H9 (cell line): ENCODE measurements at places on chromosomes 16 and 17.

- DNase-seq: no peak
Measured at GRCh38 chr16:77206533-77206932, 7.3 kb downstream of the SYCE1L start.

- no peak for DNase-seq
Measured at GRCh38 chr17:65892912-65893377, 299.0 kb downstream of the CEP112 start.

DNA sequence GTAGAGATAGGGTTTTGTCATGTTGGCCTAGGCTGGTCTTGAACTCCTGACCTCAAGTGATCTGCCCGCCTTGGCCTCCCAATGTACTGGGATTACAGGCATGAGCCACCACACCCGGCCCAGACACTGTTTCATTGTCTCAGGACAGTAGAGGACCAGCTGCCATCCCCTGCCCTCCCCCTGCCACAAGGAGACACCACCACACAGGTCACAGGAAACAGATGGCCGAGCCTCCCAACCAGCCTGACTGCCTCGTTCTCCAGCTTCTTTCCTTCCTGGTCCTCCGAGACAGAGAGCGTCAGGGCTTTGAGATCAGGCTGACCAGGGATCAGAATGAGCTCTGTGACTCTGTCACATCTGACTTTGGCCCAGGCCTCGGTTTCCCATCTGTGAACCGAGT is 20.8 kb upstream of the RNPS1 start:
- peak; percentile 22 for DNase-seq

- DNase-seq: peak; percentile 92
Measured at GRCh38 chr17:38674749-38675615, at the start of gene EPOP. TSS of gene EPOP (minus strand) at chr17:38674957. CDS start at chr17:38674495, 462 bp downstream.

DNA sequence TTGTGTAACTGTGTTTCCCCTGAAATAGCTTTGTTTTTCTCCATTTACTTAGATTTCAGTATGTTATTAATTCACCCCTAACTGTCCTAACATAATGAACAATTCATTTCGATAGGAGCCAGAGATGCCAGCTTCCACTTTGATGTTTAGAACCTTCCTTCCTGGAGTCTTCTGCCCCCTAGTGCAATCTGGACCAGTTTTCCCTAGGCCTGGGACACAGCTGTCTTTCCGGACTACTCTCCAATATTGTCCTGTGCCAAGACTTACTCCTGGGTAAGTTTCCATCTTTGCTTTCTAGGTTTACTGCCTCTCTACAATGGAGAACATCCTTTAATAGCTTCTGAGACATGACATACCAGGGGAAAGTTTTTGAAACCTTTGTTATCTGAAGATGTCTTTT is 12.8 kb downstream of the RECQL5 start:
- no peak for DNase-seq

GRCh38 chr17:74199306-74200092 is 4.0 kb upstream of the RPL38 start:
- DNase-seq: peak; percentile 89

GRCh38 chr17:55495239-55495638 is 16.0 kb downstream of the SMIM36 start:
- DNase-seq: no peak

GRCh38 chr16:55016515-55016914 is 85.8 kb downstream of the IRX5 start:
- no peak for DNase-seq

DNA sequence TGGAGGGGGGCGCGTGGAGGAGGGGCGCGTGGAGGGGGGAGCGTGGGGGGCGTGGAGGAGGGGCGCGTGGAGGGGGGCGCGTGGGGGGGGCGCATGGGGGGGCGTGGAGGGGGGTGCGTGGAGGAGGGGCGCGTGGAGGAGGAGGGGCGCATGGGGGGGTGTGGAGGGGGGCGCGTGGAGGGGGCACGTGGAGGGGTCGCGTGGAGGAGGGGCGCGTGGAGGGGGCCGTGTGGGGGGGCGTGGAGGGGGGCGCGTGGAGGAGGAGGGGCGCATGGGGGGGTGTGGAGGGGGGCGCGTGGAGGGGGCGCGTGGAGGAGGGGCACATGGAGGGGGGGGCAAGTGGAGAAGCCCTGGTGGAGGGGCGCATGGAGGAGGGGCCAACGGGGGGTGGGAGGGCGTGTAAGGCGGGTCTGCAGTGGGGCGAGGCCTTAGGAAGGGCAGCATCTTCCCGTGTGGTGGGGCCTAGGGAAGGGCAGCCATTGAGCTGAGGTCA is 7.3 kb downstream of the MSLN start:
- DNase-seq: no peak

- no peak for DNase-seq
Measured at GRCh38 chr17:55271223-55271571, 6.4 kb downstream of the HLF start.

GRCh38 chr16:67084345-67085028 is 25.3 kb upstream of the PHAF1 start:
- no peak for DNase-seq

DNA sequence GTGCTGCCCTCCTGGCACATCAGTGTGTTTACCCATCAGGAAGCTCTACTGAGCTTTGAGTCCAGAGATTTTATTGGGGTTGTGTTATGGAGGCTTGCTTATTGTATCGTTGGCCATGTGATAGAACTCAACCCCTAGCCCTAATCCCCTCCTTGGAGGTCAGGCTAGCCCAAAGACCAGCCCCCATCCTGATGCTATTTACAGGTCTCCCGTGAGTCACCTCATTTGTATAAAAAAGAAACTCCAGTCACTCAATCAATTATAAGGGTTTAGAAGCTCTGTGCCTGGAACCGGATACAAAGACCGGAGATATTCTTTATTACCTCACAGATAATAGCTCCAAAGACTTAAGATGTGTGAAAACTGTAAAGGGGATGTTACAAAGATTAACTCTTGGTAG is 405.9 kb downstream of the CNTNAP4 start:
- peak; percentile 47 for DNase-seq

- DNase-seq: no peak
Measured at GRCh38 chr17:1096215-1096614, 83.6 kb downstream of the ABR start.

DNA sequence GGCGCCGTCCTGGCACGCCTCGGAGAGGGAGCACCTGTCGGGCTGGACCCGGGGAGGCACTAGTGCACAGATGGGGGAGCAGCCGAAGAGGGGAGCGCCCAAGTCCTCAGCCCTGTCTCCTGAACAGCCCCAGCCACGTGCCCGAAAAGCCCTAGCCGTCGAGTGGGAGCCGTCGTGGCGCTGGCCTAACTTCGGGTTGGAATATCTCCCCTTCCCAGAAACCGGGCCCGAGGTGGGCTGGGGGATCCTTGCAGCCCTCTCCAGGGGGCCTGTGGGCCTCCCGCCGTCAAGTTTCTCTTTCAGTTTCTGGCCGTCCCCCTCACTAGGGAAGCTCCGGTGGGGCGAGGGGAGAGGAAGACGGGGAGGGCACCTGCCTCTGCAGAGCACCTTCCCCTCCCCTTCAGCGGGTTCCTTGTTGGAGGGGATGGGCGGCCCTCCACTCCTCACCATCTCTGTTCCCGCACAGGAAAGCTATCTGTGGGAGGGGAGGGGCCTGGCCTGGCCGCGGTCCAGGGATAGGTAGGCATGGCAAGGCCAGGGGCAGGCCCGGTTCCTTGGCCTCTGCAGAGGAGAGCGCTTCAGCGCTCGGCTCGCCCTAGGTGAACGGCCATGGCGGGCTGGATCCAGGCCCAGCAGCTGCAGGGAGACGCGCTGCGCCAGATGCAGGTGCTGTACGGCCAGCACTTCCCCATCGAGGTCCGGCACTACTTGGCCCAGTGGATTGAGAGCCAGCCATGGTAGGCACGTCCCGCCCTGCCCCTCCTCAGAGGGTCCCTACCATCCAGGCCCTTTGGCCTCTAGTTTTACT is 709 bp downstream of the STAT5A start:
- peak; percentile 78 for DNase-seq

DNA sequence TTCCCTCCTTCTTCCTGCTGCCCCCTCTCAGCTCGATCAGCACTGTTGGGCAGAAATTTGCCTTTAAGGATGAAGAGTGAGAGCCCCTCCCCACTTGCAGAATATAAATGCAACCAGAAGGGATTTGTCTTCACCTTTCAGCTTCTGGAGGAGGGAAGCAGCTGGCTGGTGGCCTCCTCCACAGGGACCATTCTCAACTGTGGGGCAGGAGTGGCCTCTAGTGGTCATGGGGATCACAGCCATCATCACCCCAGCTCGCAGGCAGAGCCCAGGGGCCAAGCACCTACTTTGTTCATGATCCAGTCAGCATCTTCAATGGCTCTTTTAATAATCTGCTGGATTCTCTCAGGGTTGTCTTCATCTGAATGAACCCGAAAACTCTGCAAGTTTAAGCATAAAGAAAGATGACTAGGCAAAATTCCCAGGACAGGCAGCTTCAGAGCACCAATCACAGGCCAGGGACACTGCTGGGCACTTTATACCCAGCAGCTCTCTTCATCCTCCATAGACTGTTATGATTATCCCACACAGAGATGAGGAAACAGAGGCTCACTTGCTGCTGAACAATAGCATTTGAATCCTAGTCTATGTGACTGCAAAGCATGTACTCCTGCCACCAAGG is 13.1 kb downstream of the LYRM9 start:
- peak; percentile 86 for DNase-seq

DNA sequence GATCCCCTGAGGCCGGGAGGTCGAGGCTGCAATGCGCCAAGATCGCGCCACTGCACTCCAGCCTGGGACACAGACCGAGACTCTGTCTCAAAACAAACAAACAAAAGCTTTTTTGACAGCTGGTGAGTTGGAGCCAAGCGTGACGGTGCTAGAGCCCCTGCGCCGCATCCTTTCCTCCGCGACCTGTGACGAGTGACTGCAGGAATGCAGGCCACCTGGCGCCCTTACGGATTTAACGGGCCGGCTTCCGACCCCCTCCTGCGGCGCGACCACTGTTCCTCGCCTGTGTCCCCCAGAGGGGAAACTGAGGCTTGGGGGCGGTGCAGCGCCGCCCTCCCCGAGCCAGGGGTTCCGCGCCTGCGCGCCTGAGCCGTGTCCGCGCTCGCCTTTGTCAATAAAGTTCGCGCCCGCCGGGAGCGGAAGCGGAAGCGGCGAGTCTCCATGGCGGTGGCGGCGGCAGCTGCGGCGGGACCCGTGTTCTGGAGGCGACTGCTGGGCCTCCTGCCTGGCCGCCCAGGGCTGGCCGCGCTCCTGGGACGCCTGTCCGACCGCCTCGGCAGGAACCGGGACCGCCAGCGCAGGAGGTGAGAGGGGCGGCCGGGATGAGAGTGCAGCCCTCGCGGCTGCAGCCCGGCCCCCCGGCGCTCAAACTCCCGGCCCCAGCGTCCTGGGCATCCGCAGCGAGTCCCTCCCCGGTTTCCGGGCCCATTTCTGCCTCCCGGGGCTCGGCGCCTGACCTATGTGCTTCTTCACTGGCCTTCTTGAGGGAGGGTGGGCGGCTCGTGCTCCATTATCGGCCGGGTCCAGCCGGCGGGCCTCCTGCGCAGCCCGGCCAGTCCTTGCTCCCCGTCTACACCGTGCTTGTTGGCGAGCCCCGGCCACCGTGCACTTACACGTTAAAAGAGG is at the start of gene PGS1:
Gene PGS1 (plus strand): TSS at position 425 of the 906 bp plus-strand sequence. CDS start 17 bp downstream, at position 442.
- peak; percentile 82 for DNase-seq

DNA sequence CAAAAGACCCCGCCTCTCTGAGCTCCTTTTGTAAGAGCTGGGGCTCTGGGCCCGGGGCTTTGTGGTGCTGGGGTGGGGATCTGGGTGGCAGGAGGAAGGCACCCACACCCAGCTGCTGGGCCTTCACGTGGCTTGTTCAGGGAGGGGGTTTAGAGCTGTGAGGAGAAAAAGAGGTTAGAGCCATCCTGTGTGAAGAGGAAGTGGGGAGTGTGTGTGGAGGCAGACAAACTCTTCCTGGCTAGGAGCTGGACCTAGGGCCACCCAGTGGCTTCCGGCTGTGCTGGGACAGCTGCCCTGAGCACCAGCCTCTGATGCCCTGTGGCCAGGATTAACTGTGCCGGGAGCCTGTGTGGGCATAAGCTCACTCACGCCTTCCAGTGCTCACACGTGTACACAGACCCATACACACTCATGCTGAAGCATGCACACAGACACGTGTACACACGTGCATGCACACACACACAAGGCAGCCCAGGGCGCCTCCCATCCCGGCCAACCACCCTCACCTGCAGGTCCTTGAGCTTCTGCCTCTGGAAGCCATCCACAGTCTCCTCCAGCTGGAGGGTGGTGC is 7.4 kb downstream of the CIBAR2 start:
- DNase-seq: no peak
